RWPE2 (cell line): ENCODE measurements at places on chromosomes 3 and 15.

DNA sequence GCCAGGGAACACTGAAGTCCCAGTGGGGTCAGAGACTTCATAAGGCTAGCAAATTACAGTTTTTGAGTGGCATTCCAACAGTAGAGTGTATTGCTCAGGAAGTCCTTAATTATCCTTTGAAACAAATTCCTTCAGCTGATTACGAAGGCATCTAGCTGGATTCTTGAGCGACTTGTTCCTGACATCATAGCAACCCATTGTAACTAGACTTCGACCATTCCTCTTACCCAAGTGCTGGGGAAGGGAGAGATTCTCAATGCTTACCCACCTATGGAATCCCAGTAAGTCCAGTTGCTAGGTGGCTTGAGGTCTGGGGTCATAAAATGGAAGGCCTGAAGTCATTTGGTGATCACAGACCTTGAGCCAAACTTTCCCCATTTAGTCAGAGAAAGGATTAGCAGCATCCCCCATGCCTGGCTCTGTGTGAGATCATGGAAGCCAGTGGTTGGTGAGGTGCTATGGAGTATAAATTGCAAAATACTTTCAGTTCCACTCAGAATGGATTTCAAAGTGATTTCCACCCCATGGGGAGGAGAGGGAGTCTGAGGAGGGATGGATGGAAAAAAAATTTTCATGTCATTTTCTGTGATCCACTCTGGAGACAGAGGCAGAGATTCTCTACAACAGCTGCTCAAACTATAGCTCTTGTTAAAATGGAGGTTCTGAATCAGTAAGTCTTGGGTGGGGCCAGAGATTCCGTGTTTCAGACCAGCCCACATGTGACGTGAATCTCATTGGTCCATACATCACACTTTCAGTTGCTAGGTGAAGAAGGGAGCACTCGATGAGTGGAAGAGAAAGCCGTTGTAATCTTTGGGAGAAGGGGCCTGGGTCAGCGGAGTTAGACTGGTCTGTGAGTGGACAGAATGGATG is 45.7 kb downstream of the CD86 start:
- DNase-seq, result no peak

DNA sequence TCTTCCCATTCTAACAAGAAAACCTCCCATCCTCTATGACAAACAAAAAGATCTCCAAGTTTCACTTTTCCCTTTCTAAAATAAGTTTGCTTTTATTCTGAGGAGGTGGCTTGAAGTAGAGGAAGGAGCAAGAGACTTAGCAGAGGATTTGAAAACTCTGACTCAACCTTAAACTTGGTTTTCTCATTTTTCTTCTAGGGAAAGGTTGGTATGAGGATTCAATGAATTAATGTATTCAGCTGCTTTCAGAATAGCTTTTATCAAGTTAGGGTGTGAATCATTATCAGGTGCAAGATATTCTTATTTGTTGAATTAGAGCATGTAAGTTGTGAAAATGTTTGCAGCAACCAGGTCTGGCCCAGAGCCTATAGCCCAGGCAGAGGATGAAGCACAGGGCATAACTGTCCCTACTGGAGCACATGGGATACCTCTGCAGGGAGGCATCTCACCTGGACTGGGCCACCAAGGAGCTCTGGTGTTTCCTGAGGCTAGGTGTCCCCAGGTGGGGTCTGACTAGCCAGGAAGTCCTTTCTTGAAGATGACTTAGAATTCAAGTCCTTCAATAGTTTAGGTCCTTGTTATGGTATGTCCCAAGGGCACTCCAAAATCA is 42.3 kb downstream of the SATB1 start:
- DNase-seq, result no peak

- no peak for DNase-seq
Observed at GRCh38 chr3:107222907-107223306, 154.3 kb upstream of the CCDC54 start.

GRCh38 chr3:78721771-78722543 is 1045.8 kb downstream of the ROBO1 start:
- no peak for DNase-seq

- DNase-seq, result no peak
Observed at GRCh38 chr3:190224863-190225692, 97.2 kb downstream of the CLDN1 start.

DNA sequence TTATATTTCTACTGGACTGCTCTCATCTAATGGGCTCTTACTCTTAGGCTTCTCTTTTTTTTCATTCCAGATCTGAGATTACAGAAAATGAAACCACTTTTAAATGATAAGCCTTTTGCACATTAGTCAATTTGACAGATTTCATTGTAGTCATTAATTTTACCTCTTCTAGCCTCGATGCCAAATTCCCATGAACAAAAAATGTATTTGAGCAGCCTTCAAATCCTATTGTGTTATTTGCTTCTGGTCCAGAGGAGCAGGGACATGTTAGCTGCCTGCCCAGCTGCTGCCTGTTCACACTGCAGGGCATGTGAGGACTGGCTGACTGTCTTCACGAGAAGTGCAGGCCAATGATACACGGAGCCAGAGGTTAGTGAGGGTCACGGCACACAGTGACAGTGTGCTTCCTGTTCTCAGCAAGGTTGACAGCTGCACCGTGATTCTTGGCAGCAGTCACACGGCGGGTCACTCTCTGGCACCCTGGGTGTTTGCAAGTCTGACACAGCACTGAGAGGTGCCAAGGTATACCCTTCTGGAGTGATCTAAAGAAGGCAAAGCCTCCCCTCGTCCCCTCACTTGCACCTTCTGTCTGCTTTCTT is 40.8 kb downstream of the KAT2B start:
- DNase-seq, result no peak

DNA sequence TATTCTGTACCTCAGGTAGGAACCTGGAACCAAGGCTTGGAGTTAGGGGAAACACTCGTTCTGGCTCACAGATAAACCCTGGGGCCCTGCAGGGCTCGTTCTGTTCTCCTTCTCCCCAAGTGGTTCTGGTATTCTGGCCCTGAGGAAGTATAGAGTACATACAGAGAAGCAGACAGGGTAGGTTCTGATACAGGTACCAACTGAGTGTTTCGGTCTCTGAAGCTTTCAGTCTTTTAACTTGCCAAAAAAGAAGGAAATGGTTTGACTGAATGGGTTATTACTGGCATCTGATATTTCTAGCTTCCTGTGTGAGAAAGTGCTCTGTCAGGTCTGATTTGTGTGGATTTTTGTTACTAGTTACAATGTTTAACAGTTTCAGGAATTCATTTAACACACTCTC is 67.3 kb downstream of the UBE2E2 start:
- DNase-seq, result no peak

- no peak for DNase-seq
Observed at GRCh38 chr3:64903006-64903405, 215.2 kb upstream of the ADAMTS9 start.

GRCh38 chr15:30065025-30065801 is 17.5 kb upstream of the GOLGA8J start:
- no peak for DNase-seq

GRCh38 chr3:99087277-99087676 is 185.8 kb upstream of the DCBLD2 start:
- no peak for DNase-seq

- peak; percentile 97 for DNase-seq
Observed at GRCh38 chr15:31396881-31397560, 70.4 kb downstream of the KLF13 start.

GRCh38 chr3:190338717-190339116 is 16.5 kb upstream of the CLDN1 start:
- no peak for DNase-seq

DNA sequence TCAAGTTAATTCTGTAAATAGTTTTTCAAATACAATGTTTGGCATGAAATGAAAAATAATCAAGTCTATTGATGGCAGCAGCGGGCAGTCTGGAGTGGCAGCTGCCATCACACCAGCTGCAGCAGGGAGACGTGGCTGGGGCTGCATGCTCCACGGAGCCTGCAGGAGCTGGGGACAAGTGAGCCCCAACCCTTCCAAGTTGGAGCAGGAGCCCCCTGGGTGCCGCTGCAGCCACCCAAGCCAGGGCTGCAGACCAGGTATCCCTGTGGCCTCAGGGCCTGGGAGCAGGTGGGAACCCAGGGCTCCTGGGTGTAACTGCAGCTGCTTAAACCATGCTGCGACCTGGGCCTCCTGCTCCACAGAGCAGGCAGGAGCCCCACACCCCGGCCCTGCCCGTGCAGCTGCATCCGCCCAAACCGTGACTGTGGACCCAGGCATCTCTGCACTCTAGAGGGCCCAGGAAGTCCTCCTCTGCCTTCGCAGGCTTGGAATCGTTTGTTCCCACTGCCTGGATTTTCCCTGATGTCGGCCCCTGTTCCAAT is 257.4 kb downstream of the PLOD2 start:
- no peak for DNase-seq

- no peak for DNase-seq
Observed at GRCh38 chr3:37973246-37974054, 17.1 kb upstream of the VILL start.

DNA sequence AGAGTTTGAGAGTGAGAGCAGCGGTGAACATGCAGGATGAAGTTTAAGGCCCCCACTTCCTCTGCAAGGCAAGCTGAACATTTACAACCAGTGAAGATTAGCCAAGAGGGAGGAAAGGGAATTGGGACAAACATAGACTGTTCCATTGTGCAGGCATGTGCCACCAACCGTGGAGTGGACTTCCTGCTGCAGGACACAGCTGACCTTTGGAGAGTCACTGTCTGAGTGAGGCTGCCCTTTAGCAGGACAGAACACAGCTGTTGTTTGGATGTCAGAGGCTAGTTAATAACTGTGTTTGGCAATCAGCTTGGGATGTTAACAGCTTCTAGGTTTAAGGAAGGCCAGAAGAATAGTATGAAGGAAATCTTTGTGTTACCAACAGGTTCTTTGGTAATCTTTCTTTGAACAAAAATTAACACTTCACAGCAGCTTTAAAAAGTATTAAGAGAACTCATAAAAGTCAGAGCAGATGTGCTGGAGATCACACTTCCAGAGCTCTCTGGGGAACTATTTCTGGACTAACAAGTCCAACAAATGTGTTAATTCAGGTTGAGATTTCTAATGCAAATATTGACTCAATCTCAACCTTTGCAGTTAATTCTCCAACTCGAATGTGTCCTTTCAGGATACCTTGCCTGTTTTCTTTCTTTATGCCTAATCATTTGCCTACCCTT is 31.4 kb downstream of the CTDSPL start:
- no peak for DNase-seq

DNA sequence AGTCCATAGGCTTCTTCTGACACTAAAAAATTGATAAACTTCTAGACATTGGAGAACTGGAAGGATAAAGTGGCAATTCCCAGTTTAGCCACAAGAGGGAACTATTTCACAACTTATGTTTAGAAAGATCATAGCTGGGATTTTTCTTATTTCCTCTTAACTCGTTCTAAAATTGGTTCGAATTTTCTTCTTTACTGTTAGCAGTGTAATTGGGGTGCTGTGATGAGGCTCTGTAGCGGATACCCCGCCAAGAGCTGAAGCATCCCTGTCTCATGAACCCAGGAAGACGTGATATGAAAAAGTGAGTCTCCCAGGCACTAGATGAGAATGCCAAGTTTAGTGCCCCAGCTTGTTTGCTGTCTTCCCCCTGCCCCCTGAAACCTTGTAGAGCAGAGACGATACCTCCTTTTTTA is 85.1 kb downstream of the PDCD6IP start:
- DNase-seq, result no peak

GRCh38 chr3:11739706-11740105 is 96.0 kb upstream of the VGLL4 start:
- DNase-seq, result no peak

- no peak for DNase-seq
Observed at GRCh38 chr15:85692873-85693272, 101.9 kb downstream of the KLHL25 start.

DNA sequence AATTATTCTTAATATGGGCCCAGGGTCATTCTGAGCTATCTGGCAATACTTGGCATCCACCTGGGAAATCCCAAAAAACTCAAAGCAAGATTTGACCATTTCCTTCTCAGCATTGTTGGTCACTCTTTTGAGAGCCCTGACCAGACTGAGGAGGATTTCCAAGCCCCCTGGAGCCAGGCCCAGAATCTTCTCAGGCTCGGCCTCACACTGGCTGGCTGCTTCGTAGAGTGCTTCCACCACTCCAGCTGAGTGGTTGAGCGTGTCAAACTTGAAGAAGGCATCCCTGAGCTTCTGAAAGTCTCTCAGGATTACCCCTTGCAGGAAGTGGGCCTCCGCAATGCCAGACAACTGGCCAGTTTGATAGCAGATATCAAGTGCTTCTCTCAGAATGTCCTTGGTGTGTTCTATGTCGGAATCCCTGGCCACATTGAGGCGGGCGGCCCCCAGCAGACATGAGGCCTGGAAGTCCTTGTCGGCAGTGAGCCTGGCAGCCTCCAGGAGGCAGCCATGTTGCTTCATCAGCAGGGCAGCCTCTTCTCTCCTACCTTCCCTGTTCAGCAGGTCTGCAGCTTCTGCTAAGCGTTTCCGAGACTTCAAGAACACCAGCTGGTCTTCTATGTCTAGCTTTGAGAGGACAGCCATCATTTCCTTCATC is 68.9 kb upstream of the DCLK3 start:
- no peak for DNase-seq

- DNase-seq, result no peak
Observed at GRCh38 chr3:47916696-47917095, 99.5 kb downstream of the MAP4 start.
